ENCODE measurements at places on chromosomes 11 and 22. TPM values are rescaled to one million over a fixed set of nuclear protein-coding genes. Genes with fewer than 3 reads are reported as not detected.

The OR8A1 gene
- not detected for total RNA-seq

The GDPD4 gene
- not detected for total RNA-seq

The CARNS1 gene
- total RNA-seq: 8.8 TPM

The THRSP gene
- 2.0 TPM for total RNA-seq

The C11orf42 gene
- not detected for total RNA-seq

The CRYBB3 gene
- total RNA-seq: not detected

The EHF gene
- total RNA-seq: 34.0 TPM

The KLHL35 gene
- 1.9 TPM for total RNA-seq

The MS4A4A gene
- 7.9 TPM for total RNA-seq

The OLFML1 gene
- 32.1 TPM for total RNA-seq

The FHIP1B gene
- total RNA-seq: 57.0 TPM

The MUC5AC gene
- total RNA-seq: 0.18 TPM

The PIK3IP1 gene
- total RNA-seq: 23.6 TPM

The CELSR1 gene
- total RNA-seq: 32.1 TPM

The MMP13 gene
- total RNA-seq: not detected

The KRTAP5-3 gene
- not detected for total RNA-seq

The B4GAT1 gene
- 52.5 TPM for total RNA-seq

The TAGLN gene
- 150 TPM for total RNA-seq

The AGBL2 gene
- total RNA-seq: 4.4 TPM

The NOX4 gene
- 42.1 TPM for total RNA-seq

The GGTLC3 gene
- 0.29 TPM for total RNA-seq

The HEPHL1 gene
- total RNA-seq: not detected

The TESMIN gene
- 10.3 TPM for total RNA-seq

The KCTD14 gene
- total RNA-seq: 7.8 TPM

The TMPRSS6 gene
- total RNA-seq: 0.18 TPM

The PANX3 gene
- total RNA-seq: not detected

The RIN1 gene
- total RNA-seq: 3.8 TPM

The MRGPRF gene
- total RNA-seq: 26.7 TPM

The BDNF gene
- total RNA-seq: 1.3 TPM

The RASL10A gene
- 1.3 TPM for total RNA-seq

The NXPE1 gene
- total RNA-seq: not detected

Measured in metanephros (tissue), 2 donors.